CD4-positive, alpha-beta T cell (primary cell): ENCODE measurements at places on chromosomes 11 and 22. TPM values are rescaled to one million over a fixed set of nuclear protein-coding genes. Genes with fewer than 3 reads are reported as not detected.

The TRIOBP gene
- 9.0 TPM for total RNA-seq

The RFPL2 gene
- total RNA-seq, result 0.30 TPM

The LRRN4CL gene
- not detected for total RNA-seq

The EFEMP2 gene
- total RNA-seq, result 5.9 TPM

The CCDC82 gene
- 24.4 TPM for total RNA-seq

The POTEH gene
- total RNA-seq, result not detected

The SCN2B gene
- not detected for total RNA-seq

The APOBEC3G gene
- total RNA-seq, result 20.6 TPM

The KCNJ4 gene
- total RNA-seq, result not detected

The SCGB1C1 gene
- total RNA-seq, result not detected

DNA sequence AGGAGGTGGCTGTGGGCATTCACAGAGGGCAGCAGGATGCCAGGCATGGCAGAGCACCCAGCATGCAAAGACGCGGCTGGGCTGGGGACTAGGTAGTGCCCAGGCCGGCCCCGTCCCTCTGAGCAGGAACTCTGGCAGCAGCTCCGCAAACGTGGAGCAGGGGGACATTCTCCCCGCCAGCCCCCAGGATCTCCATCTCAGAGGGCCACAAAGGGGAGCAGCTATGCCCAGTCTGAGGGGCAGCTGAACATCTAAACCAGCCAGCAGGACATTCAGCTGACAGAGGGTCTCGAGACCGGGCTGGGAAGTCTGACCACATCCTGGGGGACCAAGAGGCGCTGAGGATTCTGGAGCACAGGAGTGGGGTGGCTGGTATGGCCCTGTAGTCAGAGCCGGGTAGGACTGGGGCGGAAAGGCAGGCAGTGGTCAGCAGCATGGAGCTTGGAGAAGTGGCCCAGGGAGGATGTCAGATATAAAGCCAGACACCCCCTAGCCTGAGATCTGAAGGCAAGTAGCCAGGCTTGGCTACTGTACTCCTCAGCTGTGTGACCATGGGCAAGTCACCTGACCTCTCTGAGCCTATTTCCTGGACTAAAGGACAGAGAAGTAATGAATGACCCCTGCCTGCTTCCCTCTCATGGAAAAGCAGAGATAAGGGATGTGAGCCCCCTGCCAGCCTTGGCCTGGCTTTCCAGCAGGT, 10.2 kb downstream of the PMM1 start:
- DNase-seq, result no peak

DNA sequence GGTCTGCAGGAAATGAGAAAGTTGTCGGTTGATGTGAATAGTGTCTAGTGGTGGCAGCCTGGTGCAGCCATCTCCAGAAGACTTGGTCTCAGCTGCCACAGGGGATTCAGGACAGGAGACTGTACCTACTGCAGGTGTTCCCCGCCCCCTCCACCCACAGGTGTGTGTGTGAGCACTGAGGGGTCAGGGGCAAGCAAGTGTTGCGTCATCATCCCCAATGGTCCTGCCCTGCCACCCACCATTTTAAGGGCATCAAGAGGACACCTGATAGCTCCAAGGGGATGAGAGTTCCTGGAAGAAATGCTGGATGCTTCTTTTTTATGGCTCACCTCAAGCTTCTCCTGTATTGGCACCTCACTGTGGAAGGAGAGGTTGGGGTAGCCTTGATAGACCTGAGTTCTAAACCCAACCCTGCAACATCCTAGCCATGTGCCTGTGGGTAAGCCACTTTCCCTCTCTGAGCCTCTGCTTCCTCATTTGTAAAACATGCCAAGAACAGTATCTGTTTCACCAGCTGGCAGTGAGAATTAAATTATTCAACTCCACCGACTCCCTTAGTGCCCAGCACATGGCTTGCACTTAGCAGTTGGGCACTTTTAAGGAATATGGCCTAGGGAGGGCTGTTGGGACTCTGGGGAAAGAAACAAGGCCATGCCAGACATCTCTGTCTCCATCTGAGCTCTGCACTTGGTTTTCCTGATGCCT, 6.1 kb downstream of the C11orf91 start:
- no peak for DNase-seq

GRCh38 chr22:17477391-17477833, 85.9 kb upstream of the SLC25A18 start:
- no peak for DNase-seq

- DNase-seq, result no peak
Measured at GRCh38 chr11:35289821-35290220, 129.5 kb downstream of the SLC1A2 start.

GRCh38 chr11:3616721-3617460, 24.9 kb downstream of the ART5 start:
- no peak for DNase-seq

- DNase-seq, result no peak
Measured at GRCh38 chr22:26236991-26237390, 67.7 kb downstream of the SEZ6L start.

DNA sequence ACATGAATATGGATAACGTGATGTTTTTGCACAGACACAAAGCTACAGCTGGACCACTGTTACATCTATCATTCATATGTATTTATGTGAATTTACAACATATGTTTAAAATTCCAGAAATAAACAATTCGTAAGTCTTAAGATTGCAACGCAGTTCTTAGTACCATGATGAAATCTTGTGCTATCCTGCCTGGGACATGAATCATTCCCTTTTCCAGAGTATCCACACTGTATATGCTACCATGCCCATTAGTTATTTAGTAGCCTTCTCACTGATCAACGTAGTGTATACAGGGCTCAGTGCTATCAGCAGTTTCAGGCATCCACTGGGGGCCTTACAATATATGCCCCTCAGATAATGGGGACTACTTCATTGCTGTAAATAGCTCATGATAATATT, 4.3 kb downstream of the ATL3 start:
- no peak for DNase-seq

DNA sequence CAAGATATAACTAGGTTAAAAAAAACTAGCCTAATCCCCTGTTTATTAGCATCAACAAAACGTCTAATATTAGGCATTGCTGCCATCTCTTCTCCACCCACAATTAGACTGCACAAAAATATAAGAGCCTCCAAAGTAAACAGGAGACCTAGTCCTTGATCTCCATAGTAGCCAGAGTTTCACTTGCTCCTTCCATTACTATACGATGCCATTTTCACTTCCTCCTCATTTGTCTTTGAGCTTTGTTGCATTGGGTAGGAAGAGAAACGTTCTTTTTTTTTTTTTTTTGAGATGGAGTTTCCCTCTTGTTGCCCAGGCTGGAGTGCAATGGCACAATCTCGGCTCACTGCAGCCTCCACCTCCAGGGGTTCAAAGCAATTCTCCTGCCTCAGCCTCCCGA, 42.3 kb upstream of the RDX start:
- DNase-seq, result no peak

GRCh38 chr11:27282806-27283205, 80.2 kb downstream of the CCDC34 start:
- DNase-seq, result no peak

DNA sequence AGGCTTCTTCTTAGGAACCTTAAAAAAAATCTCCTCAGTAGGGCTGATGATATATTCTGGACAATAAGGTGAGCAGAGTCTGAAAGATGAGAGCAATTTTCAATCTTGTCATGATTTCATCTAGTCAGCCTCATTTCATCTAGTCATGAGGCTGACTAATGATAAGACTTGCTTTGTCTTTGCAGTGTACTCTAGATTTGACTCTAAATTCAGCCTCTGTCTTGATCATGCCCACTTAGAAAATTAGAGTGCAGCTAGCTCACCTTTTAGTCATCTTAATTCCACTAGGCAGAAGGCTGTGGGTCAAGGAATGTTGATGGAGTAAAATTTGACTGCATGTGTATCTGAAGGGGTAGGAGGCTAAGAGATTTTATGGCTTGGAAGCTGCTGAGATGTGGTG, 5.5 kb downstream of the EHF start:
- DNase-seq, result no peak

- DNase-seq, result no peak
Measured at GRCh38 chr22:36874309-36874696, 13.5 kb downstream of the NCF4 start.

DNA sequence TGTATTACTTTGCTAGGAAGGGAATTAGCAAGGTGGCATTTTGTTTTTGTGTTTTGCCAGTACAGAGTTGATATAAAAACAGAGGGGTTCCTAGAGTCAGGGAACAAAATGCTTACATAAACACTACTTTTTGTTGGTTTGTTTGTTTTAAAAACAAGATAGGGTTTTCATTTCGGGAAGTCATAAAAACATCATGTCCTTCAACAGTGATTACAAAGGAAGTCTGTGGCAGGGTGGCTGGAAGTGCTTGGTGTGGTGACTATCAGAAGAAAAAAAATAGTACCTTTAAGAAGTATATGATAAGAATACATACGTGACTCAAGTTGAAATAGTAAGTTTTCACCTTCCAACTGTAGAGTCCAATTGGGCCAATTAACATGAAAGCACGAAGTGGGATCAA, 1.2 kb upstream of the IL18 start:
- no peak for DNase-seq
